CD8-positive, alpha-beta memory T cell (primary cell): ENCODE measurements at places on chromosomes 13 and 19. TPM values are rescaled to one million over a fixed set of nuclear protein-coding genes. Genes with fewer than 3 reads are reported as not detected.

Gene DNAJB1
- 103 TPM for total RNA-seq

DNA sequence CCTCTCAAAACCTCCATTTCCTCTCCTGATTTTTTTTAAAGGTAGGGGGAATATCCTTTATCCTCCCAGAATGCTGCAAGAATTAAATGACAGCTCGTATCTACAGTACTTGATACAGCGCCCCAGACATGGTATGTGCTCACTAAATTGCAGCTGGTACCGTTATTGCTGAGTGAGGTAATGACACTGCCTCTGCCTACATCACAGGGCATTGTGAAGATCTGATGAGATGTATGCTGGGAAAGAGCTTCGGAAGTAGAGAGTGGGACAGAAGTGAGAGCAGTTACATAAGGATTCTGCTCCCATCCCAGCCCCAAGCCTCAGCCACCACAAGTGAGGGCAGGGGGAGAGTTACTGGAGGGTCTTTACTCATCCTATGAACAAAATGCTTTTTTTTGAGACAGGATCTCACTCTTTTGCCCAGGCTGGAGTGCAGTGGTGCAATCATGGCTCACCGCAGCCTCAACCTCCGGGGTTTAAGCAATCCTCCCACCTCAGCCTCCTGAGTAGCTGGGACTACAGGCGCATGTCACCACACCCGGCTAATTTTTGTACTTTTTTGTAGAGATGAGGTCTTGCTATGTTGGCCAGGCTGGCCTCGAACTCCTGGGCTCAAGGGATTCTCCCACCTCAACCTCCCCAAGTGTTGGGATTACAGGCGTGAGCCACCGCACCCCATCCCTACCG, 1.7 kb upstream of the FKRP start:
- H3K4me1 ChIP-seq, result peaks cover 25% of the 10 kb centered on the region
- no peak overlapping the region for H3K4me3 ChIP-seq
- DNase-seq, result no peak
- no peak overlapping the region for H3K27ac ChIP-seq
- no peaks in the 10 kb centered on the region for H3K27me3 ChIP-seq

Gene ARHGAP45
- total RNA-seq, result 220 TPM

Gene FCAR
- total RNA-seq, result not detected

Gene USHBP1
- total RNA-seq, result 0.27 TPM

DNA sequence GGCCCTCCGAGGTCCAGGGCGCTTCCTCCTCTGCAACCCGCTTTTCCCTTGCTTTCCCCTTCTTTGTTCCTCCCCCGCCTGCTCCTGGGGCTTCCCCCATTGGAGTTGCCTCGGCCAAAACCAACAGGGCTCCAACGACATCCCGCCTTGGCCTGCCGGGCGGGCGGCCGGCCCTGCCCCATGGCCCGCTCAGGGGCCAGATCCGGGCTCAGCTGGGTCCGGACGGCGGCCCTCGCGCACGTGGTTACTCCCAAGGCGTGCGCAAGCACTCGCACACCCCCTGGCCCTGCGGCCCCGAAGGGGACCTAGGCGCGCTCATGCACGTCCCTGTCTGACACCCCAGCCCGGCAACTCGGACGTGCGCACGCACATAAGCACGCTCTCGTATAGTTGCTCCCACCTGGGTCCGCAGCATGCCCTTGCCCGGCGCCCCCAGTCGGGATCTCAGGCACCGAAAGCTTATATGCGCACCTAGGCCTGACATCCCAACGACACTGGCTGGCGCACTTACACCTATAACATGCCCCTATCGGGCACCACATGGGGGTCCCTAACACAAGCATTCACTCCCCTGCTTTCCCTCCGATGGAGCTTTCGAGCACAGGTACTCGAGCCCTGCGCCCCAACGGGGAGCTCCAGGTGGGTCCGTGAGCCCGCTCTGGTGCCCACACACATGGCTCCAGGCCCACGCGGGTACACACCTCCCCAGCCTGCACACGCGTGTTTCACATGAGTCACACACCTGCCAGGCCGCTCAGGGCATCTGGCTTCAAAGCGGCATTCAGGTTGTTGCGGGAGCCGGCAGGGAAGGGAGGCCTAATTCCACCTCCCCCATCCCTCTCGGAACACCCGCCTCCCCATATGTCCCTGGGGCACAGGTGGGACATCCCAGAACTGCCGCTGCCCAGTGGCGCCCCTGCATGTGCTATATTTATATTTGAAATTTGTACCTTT, 15.0 kb downstream of the NFIX start:
- DNase-seq, result no peak
- H3K27ac ChIP-seq, result no peak overlapping the region
- H3K4me3 ChIP-seq, result no peak overlapping the region

Gene ATP8A2
- 0.63 TPM for total RNA-seq

Gene SHD
- total RNA-seq, result not detected

Gene C13orf42
- total RNA-seq, result not detected
